D341Med (cell line): ENCODE measurements at places on chromosomes 7 and 10.

DNA sequence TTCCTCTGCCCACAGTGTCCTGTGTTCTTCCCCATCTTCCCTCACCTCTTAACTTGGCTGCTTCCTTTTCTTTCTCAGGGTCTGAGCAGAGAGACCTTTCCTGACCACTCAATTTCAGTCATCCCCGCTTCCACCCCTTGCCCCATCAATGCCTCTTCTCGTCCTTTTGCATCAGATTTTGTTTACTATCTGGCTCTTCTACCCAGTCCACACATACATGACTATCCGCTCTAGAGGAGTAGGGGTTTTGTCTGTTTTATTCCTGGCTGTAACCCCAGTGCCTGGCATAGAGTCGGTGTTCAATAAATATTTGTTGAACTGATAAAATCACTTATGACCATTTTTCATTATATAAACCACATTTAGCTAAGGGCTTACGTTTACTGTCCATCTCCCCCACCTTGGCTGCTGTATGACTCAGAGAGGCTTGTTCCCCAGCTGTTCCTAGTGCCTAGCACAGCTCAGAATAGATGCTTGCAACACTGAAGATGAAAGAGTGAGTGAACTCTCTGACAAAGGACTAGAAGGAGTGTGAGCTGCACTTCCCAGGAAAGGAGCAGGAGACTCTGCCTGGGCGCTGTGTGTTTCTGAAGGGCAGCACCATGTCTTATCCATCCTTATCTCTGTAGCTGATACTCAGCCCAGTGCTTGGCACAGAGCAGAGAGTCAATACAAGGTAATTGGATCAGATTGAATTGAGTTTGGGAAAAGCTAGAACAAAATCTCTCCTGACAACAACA is 21.9 kb downstream of the ARID5B start:
- DNase-seq, result no peak

DNA sequence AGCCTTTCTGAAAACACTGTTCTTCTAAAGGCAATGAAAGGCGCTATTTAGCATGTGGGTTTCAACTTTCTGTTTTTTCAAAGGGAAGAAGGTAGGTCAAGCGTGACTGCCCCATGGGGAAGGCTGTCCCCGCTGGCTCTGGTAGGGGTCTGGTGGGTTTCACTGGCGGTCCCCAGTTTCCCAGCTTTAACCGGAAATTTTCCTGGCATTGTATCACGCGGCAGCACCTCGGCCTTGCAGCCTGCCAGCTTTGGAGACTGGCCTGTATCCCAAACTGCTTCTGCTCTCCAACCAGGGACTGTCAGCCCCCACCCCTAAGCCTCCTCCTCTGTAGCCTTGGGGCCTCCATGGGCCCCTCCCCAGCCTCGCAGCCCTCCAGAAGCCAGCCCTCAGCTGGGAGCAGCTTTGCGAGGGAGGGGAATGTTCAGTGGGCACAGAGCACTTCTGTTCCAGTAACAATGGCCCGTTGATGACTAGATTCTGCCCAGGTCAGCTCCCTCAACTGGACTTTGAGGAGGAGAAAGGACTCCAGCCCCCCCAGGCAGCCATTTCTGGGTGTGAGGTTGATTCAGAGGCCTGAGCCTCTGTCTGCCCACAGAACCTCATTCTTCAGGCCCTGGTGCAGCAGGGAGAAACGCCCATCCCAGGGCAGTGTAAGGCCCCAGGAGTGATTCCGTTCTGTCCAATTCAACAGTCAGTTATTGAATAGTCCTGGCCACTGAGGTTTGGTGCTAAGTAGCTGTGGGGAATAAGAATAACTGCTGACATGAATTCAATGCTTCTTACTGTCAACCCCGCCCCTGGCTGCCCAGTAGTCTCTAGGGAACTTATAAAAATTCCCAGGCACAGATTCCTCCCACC is 17.1 kb downstream of the CHST3 start:
- DNase-seq, result no peak

DNA sequence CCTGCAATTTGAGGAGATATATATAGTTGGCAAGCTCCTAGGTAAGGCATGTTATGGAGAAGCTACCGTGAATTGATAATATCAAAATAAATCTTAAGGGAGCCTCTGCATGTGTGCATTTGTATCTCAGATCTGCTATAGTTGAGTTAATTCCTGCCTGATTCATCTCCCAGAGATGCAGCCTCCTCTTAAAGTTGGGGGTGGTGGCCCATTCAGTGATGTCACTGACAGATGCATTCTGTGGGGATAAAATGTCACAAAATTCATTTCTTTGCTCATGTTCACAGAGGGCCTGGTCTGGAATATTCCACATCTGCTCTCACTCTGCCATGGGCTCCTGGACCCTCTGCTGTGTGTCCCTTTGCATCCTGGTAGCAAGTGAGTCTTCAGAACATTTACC is 185.8 kb upstream of the PRSS1 start:
- no peak for DNase-seq

DNA sequence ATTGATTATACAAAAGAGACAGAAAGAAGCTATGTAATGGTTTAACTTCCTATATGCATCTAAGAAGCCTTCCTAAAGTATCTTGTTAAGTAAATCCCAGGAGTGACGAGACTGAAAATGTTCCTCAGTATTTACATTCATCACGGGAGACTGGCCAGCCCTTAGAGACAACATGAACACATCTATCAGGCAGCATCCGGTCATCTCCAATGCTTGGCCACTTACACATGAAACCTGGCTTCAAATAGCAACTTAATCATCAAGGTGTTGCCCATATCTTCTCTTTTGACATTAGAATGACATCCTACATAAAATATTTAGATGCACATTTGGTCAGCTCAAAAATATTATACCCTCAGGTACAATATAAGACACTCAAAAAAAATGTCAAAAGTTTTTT is 33.8 kb downstream of the ERCC6 start:
- DNase-seq, result no peak

DNA sequence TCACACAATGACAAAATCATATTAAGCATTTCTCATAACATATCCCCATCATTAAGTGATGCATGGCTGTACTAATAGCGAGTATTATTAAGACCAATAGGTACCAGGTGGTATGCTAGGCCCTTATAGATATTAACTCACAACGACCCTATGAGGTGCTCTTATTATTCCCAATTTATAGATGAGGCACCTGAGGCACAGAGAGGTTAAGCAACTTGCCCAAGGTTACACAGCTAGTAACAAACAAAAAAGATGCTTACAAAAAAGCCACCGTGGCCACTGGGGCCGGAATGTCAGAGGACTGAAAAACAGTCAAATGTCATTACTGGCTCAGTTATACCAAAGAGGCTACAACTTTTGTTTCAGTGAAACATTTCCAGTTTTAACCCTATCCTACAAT is 96.0 kb downstream of the OR13A1 start:
- no peak for DNase-seq

- DNase-seq, result no peak
Measured at GRCh38 chr7:150381096-150381495, 2.0 kb downstream of the ZNF775 start.

DNA sequence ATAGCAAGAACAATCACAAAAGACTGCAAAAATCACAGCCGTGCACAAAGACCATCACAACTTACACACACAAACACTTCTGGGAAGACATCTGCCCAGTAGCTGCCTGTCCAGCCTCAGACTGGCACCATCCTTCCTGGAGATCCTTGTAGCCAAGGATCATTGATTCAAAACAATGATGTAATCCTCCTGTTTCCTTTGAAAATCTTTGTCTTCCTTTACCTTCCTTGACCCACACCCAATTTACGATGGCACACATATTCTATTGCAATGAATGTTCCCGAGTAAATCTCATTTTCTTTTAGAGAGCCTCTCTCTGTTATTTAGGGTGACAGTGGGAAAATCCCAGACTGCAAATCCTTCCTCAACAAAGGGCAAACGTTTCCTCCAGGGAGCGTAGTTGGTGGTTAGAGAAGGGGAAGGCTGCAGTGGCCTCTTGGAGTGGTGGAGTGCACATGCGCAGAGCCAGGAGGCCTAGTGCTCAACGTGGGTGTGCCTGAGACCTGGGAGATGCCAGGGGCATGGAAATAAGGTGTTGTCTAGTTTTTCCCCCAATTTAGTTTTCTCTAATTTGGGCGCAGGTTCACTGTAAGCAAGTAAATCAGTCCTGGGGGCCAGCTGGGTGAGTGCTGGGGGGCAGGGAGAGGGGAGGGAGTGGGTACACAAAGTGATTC is 3.1 kb upstream of the INPP5A start:
- no peak for DNase-seq

DNA sequence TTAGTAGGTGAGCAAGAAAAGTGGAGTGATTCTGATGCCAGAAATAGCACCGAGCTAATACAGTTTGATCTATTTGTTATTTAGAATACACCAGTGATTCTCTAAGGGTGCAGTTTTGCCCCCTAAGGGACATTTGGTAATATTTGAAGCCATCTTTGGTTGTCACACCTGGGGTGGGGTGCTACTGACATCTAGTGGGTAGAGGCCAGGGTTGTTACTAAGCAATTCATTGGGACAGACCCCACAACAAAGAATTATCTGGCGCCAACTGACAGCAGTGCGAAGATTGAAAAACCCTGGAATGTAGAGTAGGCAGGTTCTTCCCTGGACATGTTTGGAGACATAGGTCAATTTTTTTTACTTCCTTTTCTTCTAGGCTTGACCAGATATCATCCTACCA is 14.6 kb downstream of the PALS2 start:
- peak; percentile 29 for DNase-seq

- no peak for DNase-seq
Measured at GRCh38 chr7:32142649-32143048, 72.4 kb upstream of the PDE1C start.

DNA sequence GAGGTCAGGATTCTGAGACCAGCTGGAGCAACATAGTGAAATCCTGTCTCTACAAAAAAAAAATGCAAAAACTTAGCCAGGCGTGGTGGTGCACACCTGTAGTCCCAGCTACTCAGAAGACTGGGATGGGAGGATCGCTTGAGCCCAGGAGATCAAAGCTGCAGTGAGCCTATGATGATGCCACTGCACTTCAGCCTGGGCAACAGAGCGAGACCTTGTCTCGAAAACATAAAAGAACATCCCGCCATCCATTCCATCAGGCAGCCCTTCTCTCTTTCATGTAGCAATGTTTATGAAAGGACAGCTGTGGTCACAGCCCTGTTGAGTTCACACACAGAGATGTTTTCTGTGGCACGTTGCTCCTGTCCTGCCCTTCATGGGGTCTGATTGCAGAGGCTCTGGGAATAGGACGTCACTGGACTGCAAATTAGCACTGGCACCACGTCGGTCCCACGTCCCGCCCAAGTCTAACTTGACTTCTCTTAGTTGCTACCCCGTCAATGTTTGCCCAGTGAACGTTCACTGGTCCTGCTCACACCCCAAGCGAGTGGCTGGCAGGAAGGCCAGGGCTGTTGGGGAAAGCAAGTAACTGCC is 64.5 kb upstream of the MYL10 start:
- no peak for DNase-seq

- no peak for DNase-seq
Measured at GRCh38 chr7:69586321-69586720, 12.0 kb upstream of the AUTS2 start.

- DNase-seq, result no peak
Measured at GRCh38 chr7:77800158-77800557, 1.6 kb downstream of the PHTF2 start.

GRCh38 chr10:122279725-122280141 is 8.6 kb downstream of the BTBD16 start:
- no peak for DNase-seq

DNA sequence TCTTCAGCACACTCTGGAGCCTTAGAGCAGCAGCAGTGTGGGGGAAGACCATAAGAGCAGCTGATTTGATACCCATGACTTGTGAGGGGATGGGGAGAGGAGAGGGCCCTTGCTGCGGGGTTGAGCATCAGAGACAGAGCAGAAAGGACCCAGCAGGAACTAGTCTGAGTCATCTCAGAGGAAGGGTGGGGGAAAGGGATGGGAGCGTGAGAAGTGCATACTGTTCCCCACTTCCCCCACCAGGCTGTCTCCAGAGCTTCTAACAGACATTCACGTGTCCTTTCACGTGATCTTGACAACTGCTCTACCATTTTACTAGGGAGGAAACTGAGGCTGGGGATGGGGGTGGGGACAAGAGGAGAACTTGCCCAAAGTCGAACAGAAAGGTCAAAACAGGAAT is 38.7 kb downstream of the FAM241B start:
- DNase-seq, result no peak

GRCh38 chr10:59383436-59383835 is 21.1 kb upstream of the FAM13C start:
- DNase-seq, result no peak

- DNase-seq, result peak; percentile 85
Measured at GRCh38 chr10:129963641-129964501, at the start of gene EBF3. Gene EBF3, minus strand, starts transcription at chr10:129964274. Its CDS starts 506 bp downstream, at chr10:129963768.

DNA sequence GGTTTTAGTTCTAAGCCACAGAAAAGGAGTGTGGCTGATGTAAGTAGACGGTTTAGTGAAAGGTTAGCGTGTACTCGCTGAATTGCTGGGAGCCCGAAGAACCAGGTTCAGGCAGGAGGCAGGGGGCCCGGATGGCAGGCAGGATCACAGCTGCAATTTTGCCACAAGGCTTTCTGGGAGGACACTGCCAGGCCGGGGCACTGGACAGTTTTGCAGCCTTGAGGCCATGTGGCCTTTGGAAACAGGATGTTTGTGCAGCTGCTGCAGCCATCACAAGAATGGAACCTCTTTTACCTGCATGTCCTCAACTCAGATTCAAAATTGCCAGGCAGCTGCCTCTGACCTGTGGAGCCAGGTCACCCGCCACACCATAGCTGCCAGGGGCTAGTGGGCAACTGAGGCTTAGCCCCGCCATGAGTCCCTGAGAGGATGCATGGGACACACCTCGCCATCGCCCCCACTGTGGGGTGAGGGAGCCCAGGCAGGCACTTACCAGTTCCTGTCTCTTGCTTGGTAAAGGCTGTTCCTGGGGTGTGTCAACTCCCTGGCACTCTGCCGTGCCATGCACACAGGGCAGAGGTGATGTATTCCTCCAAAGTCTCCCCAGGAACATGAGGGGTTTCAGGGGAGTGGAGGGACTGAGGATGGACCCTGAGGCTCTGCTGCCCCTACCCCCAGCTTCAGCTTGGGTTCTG is 188.6 kb downstream of the RPS24 start:
- no peak for DNase-seq

DNA sequence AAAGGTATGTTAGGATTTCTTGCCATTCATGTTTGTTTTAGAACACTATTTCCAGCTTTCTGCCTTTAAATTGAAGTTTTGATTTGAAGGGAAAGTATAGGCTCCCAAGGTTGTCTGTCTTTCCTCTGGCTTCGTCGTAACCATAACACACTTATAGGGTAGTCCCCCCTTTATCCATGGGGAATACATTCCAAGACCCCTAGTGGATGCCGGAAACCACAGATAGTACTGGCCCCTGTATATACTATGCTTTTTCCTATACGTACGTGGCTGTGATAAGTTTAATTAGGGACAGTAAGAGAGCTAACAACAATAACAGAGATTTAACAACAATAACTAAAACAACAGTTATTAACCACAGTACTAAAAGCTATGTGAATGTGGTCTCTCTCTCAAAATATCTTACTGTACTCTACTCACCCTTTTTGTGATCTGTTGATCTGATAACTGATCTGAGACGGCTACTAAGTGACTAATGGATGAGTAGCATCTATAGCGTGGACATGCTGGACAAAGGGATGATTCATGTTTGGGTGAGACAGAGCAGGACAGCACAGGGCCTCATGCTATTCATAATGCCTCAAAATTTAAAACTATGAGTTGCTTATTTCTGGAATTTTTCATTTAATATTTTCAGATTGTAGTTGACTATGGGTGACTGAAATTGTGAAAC is 273.1 kb downstream of the AUTS2 start:
- no peak for DNase-seq
